ENCODE measurements at places on chromosomes 12 and 14. TPM values are rescaled to one million over a fixed set of nuclear protein-coding genes. Genes with fewer than 3 reads are reported as not detected.

Gene IQSEC3
- total RNA-seq = 0.50 TPM

Gene NR4A1
- total RNA-seq = 27.3 TPM

Gene OTX2
- 193 TPM for total RNA-seq

Gene AGAP2
- total RNA-seq = 4.6 TPM

Gene CLEC7A
- total RNA-seq = not detected

Gene KRT3
- not detected for total RNA-seq

DNA sequence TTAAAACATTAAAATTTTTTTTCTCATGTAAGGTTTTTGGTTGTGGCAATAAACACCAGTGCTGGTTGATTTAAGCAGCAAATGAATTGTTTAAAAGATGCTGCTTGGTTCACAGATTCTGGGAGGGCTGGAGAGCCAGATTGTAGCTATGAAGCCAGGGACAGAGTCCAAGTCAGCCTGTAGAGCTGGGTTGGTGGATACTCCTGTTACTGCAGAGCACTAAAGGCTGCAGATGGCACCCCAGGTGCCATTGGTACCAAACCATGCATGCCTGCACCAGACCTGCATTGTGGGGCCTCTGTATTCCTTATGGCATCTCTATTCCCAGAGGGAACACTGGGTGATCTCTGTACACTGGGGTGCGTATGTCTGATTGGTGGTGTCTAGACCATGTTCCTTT, 113.3 kb downstream of the SNAPC1 start:
- H3K36me3 ChIP-seq = peaks cover 2% of the 10 kb centered on the region
- no peak overlapping the region for H3K27ac ChIP-seq
- DNase-seq = no peak

- DNase-seq = no peak
- H3K4me1 ChIP-seq = no peaks in the 10 kb centered on the region
- no peak overlapping the region for H3K4me3 ChIP-seq
- H3K36me3 ChIP-seq = peaks cover 4% of the 10 kb centered on the region
Measured at GRCh38 chr12:102740141-102740955, 176.7 kb downstream of the PAH start.

DNA sequence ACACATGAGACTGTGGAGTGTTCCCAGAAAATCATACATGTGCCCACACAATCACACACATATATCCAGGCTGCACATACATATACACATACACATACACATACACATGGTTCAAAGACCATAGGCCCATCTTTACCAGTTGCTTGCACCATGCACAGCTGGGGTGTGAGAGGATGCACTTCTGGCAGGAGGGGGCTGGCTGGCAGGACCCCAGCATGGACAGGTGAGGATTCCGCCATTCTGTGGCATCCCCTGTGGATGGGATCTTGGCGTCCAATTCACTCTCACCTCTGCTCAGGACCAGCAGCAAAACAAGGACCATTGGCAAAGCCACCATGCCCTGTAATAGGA, 7.0 kb downstream of the ITGB7 start:
- DNase-seq = no peak
- peaks cover 8% of the 10 kb centered on the region for H3K27me3 ChIP-seq
- H3K4me3 ChIP-seq = no peak overlapping the region
- H3K36me3 ChIP-seq = no peaks in the 10 kb centered on the region

- no peak overlapping the region for H3K27ac ChIP-seq
- H3K27me3 ChIP-seq = no peaks in the 10 kb centered on the region
- no peak for DNase-seq
- no peaks in the 10 kb centered on the region for H3K4me1 ChIP-seq
Measured at GRCh38 chr14:55279384-55279783, 8.2 kb downstream of the FBXO34 start.

- no peak for DNase-seq
- no peaks in the 10 kb centered on the region for H3K36me3 ChIP-seq
- no peak overlapping the region for H3K27ac ChIP-seq
- H3K4me3 ChIP-seq = no peak overlapping the region
Measured at GRCh38 chr12:114884575-114884974, 200.6 kb upstream of the TBX3 start.

- DNase-seq = no peak
- H3K4me3 ChIP-seq = peak within 1 kb of the TSS; percentile 75
- H3K27ac ChIP-seq = no peak within 1 kb of the TSS
- H3K27me3 ChIP-seq = peaks cover 6% of the 10 kb centered on the region
Measured at GRCh38 chr14:104794993-104795780, at the start of gene AKT1. Gene AKT1 (minus strand): TSS chr14:104795748. CDS start chr14:104792643, 3,105 bp downstream.

DNA sequence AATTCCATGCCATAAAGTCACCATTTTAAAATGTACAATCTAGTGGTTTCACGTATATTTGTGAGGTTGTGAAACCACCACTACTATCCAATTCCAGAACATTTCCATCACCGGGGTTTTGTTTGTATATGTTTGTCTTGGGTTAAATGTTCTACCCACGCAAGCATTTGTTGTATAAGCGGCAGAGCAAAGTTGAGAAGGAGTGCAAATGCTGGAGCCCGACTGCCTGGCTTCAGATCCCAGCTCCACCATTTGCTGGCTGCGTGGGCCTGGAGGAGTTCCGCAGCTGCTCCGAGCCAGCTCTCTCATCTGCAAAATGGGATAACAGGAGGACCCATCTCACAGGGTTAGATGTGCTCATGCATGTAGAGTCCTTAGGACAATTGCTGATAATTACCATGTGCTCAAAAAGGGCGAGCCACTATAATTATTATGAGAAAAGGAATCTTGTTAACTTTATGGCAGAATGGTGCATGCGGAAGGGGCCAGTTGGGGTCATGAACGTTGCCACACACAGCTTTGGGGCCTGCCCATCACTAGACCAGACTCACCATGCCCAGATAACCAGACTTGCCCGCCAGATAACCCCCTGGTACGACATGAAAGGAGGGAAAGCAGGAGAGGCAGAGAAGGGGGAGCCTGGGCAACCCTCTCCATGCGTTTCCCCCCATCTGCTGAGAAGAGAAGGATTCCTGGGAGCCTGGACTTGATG, 6.4 kb downstream of the ACTN1 start:
- DNase-seq = no peak
- peaks cover 28% of the 10 kb centered on the region for H3K4me1 ChIP-seq
- no peak overlapping the region for H3K4me3 ChIP-seq

- H3K27me3 ChIP-seq = no peaks in the 10 kb centered on the region
- H3K27ac ChIP-seq = no peak overlapping the region
- no peak overlapping the region for H3K4me3 ChIP-seq
- peaks cover 5% of the 10 kb centered on the region for H3K36me3 ChIP-seq
Measured at GRCh38 chr12:33813536-33813935, 208.8 kb upstream of the ALG10 start.

GRCh38 chr12:64395739-64396138, 5.2 kb upstream of the C12orf56 start:
- H3K4me3 ChIP-seq = no peak overlapping the region
- peaks cover 3% of the 10 kb centered on the region for H3K4me1 ChIP-seq
- DNase-seq = no peak
- H3K27ac ChIP-seq = no peak overlapping the region

Measured in H9 (cell line).